A549 (cell line): ENCODE measurements at places on chromosomes 7 and 10.

GRCh38 chr7:36937754-36938563 lies 213.7 kb upstream of the AOAH start:
- DNase-seq = no peak

DNA sequence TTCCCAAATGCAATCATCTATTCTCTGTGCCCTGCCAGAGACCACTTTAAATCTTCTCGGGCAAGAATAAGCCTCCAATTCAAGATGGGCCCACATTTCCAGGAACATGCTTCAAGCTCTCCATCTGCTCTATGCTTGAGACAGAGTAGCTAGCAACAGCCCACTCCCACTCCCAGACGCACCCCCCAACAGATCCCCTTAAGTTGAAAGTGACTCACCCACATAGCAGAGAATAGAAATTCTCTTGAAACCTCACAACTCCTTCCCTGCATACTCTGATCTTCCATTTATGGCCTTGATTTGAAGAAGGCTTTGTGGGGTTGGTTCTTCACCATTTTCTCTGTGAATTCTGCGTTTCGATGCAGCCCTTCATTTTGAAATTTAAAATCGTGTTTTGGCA lies 604.0 kb downstream of the INHBA start:
- no peak for DNase-seq

DNA sequence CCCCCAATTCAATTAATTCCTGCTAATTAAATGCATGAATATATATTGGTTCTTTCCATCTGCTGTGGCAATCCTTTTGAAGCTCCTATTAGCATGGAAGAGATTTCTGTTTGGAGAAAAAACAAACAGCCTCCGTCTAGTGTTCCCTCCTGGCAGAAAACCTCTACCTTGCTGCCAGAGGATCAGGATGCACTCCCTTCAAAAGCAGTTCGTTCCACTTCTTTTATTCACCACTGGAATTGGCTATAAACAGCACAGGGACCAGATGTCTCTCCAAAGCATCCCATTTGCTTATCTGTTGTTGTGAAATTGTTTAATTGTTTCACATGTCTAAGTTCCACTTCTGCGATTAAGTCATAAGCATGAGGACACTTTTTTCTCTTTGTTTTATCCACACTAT lies 77.8 kb upstream of the PTN start:
- no peak for DNase-seq

DNA sequence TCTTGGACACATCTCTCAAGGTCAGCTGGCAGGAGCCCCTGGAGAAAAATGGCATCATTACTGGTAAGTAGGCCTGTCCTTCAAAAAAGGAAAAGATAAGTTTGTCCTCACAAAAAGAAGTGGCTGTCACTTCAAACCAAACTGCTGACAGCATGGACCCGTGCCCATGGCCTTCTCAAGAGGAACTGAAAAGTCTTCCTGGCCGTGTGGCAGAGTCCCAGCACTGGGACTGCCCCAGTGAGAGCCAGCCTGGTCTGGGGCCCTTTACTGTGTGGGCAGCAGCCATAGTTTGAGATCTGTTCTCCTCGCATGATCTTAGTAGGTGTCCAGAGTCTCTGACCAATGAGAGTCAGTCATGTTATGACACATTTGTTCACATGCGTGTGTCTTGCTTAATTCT lies 614.2 kb upstream of the FOXK1 start:
- DNase-seq = no peak

DNA sequence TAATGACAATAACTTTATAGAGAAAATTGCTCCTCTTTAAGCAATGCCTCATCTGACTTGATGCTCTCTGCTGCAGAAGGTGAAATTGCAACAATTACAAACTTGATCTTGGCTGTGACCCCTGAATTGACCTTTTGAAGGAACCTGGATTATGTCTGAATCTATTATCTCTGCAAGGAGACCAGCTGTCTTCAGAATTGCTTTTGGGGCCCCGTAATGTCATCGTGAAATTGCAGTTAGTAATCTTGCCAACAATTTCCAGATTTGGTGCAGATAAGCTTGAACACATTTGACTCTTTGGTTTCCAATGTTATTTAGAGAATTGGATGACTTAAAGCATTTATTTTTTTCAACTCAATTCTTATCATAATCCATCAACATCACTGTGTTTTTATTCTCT lies 520.6 kb downstream of the CCSER2 start:
- no peak for DNase-seq

- DNase-seq = peak; percentile 24
These were observed 53.4 kb upstream of the CAMK2B start for GRCh38 chr7:44378744-44379143.

DNA sequence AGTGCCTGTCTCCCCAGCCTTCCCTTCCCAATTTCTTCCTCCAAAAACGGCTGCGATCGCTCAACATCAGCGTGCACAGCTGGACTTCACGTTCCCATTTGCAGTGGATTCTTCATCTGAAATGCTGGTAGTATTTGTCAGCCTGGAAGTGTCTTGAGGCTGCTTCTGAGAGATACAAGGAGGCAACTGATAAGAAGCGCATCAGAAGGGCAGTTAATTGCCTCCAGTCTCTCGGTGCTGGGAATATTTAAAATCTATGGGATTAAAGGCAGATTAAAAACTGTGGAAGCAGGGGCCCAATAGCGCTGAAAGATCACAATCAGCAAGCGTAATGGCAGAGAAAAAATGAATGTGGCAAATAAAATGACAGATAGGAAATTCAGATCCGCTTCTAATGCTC lies 450.0 kb downstream of the GATA3 start:
- no peak for DNase-seq

DNA sequence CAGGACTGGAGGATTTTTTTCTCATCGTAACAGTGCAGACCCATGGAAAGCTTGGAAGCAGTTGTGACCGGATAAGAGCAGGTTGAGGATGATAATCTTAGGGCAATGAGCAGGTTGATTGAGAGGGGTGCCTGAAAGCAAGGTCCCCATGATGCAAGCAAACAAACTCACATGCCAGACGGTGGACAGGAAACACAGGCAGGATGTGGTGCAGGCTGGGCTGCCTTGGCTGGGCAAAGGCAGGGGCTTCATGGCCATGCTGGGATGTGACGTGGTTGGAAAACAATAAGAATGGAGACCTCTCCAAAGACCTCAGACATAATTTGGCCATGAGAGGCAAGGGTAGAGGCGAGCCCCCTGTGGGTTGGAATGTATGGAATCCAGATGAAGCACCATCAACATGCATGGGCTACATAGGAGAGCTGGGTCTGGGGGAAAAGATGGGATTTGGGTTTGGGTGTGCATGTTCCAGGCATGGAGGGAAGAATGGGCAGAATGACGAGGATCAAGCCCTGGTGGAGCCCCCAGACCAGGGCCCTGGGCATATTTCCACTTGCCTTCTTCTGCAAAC lies 58.3 kb downstream of the IKZF1 start:
- no peak for DNase-seq

- DNase-seq = no peak
These were observed 259.2 kb downstream of the TNS3 start for GRCh38 chr7:47322731-47323130.

GRCh38 chr10:91799612-91799975 lies 1.4 kb downstream of the TNKS2 start:
- DNase-seq = no peak

GRCh38 chr7:6640246-6640721 lies 3.2 kb downstream of the ZNF316 start:
- no peak for DNase-seq

- peak; percentile 86 for DNase-seq
These were observed 50.6 kb downstream of the PRTFDC1 start for GRCh38 chr10:24901686-24902399.

GRCh38 chr7:32868116-32868515 lies 23.4 kb downstream of the KBTBD2 start:
- no peak for DNase-seq

- peak; percentile 98 for DNase-seq
These were observed 284.6 kb downstream of the KLF6 start for GRCh38 chr10:3500408-3500856.

DNA sequence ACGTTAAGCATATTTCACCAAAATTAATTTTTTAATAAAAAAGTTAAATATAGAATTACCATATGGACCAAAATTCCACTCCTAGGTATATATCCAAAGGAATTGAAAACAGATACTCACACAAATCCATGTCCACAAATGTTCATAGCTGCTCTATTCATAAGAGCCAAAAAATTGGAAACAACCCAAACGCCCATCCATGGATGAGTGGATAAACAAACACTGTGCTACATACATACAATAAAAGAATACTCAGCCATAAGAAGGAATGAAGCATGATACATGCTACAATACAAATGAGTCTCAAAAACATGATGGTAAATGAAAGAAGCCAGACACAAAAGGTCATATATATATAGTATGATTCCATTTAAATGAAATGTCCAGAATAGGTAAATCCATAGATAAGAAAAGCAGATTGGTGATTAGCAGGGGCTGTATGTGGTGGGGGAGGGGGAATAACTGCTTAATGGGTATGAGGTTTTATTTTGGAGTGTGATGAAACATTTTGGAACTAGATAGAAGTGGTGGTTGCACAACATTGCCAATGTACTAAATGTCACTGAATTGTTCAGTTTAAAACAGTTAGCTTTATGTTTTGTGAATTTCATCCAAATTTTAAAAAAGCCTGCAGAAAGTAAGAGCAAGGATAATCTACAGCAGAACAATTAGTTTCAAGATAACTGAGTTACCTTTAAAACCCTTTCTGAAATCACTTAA lies 101.2 kb upstream of the EFCAB10 start:
- DNase-seq = no peak

GRCh38 chr7:89687211-89687610 lies 467.1 kb upstream of the STEAP1 start:
- no peak for DNase-seq

GRCh38 chr7:112515989-112516388 lies 35.2 kb downstream of the LSMEM1 start:
- DNase-seq = no peak

DNA sequence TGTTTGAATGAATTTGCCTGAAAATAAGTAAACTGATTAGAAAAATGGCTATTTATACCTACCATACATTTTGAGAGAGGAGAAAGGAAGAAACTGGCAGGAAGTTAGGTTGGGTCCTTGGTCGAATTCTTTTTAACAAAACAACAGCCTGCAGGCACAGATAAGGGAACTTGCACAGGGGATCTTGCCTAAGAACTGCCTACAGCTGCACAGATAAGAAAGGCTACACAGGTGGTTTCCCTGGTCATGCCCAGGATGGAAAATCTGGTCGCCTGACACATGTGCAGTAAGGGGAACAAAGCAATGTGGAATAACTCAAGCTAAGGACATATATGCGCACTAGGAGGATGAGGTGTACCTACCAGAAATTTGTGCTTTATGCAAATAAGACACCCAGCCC lies 732.1 kb upstream of the POT1 start:
- DNase-seq = no peak

GRCh38 chr10:44576702-44577191 lies 191.8 kb upstream of the CXCL12 start:
- no peak for DNase-seq

DNA sequence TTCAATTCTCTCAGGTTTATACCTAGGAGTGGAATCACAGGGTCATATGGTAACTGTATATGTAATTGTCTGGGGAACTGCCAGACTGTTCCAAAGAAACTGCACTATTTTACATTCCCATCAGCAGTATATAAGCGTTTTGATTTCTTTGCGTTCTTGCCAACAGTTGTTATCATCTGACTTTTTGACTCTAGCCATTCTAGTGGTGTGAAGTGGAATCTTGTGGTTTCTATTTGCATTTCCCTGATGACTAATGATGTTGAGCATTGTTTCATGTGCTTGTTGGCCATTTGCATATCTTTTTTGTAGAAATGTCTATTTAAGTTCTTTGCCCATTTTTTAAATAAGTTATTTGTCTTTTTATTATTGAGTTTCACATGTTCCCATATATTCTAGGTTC lies 44.3 kb upstream of the ZC3HAV1 start:
- peak; percentile 4 for DNase-seq

DNA sequence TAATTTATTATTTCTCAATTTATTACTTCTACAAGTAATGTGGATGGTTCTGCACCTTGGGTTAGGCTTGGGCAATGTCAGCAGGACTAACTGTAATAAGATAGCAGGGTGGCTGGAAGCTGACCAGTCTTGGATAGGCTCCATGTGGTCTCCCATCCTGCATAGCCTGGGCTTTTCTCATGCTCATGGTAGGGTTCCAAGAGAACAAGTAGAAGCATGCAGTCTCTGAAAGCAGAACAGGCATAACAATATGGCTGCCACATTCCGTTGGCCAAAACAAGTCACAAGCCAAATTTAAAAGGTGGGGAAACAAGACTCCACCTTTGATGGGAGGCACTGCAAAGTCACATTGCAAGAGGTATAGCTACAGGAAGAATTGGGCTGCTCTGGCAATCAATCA lies 98.6 kb upstream of the MDFIC start:
- DNase-seq = no peak

GRCh38 chr10:2760736-2761135 lies 306.6 kb upstream of the PFKP start:
- no peak for DNase-seq

DNA sequence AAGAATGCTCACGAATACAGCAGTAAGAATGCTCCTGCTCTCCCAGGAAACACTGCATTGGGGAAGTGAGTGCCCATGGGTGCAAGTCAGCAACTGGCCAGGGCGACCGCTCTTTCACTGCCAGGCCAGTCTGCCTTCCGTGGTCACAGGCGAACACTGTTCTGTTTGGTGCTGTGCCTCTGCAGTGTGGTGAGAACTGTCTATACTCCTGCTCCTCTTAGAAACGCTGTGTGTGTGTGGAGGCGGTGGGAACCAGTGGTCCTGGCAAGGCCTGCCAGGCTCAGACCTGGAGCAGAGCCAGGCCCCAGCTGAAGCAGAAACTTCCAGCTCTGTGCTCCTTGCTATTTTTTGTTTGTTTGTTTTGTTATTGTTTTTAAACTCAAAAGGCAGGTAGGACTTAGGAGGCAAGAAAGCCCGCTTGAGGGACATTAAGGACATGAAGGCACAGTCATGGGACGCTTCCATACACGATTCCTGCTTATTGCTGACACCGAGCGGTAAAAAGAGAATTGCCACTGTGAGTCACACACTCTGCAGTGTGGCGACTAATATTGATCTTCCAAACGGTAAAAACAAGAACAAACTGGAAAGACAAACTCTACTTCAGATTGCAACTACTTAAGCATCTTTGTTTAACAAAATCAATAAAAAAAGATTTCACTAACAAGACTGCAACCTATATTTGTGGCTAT lies 430.8 kb downstream of the DNAJB6 start:
- DNase-seq = no peak
